ENCODE measurements at places on chromosomes 7 and 10.
A peak's percentile ranks its signal among the peaks of the same experiment; 100 is the strongest.

DNA sequence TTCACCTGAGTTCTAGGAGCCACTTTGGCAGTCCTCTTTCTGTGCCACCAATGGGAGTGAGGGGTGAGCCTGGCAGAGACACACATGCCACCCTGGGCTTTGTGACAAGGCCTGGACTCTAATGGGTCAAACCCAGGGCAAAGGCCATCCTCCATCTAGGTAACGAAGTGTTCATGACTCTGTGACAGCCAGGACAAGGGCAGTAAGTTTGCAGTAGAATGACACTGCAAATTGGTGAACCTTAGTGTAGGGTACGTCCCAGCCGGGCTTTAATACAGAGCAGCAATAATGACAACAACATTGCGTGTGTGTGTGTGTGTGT lies 43.3 kb downstream of the PAPSS2 start:
- no peak for DNase-seq

GRCh38 chr7:50466815-50467585 lies 16.9 kb upstream of the FIGNL1 start:
- DNase-seq, result no peak

DNA sequence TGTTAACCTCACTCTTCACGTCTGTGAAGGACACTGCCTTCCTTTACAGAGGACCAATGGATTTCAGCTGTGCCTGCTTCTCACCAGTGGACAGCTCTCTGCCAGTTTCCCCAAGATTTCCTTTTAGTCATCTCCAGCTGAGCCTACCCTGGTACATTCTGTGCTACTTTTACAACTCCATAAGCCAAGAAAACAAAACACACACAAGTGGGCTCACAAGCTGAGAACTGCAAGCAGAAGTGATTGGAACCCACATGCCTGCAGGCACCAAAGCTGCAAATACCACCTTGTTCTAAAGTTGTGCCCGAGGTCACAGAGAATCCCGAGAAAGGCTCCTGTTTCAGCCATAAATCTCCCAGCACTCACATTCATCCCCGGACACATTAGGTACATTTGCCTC lies 636.8 kb downstream of the PHTF2 start:
- no peak for DNase-seq

GRCh38 chr10:132518572-132519381 lies 18.8 kb upstream of the INPP5A start:
- DNase-seq, result peak; percentile 9

GRCh38 chr7:107234436-107234835 lies 65.6 kb downstream of the HBP1 start:
- DNase-seq, result no peak

GRCh38 chr10:122207596-122207995 lies 63.5 kb upstream of the BTBD16 start:
- DNase-seq, result no peak

DNA sequence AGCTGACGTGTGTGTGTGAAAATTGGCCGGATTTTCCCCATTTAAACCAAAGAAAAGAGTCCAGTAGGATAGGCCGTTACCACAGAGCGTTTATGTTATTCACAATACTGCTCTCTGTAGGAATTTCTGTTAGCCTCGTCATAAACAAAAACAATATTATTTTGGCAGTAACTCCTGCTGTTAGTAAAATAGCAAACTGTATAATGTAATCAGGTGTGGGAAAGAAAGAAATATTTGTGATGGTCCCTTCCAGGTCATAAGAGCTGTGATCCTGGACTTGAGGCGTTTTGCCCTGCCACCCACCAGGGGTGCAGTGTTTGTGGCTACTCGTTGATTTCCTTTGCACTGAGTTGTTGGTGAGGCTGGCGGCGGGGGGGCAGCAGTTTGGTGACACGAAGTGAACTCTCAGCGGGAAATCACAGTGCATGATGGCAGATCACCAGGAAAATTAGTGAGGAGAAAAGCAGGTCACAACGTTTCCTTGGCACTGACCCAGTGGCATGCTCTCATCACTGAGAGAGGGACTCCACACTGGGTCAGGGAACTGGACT lies 2.8 kb downstream of the EEPD1 start:
- no peak for DNase-seq

DNA sequence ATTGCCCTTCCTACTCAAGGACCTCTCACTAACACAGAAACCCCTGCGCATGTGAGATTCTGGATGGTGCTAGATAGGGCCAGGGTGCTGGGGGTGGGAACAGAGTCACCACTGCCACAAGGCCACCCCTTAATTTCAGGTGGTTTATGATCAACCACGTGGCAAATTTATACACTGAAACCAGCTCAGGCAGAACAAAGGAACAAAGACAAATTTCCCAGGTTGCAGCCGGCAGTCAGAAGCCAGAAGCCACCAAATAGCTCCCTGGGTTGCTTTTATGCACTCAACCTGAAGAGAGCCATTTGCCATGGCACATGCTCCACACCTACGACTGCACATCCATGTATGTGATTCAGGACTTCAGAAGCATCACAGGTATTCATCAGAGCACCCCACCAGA lies 2.5 kb downstream of the VOPP1 start:
- no peak for DNase-seq

DNA sequence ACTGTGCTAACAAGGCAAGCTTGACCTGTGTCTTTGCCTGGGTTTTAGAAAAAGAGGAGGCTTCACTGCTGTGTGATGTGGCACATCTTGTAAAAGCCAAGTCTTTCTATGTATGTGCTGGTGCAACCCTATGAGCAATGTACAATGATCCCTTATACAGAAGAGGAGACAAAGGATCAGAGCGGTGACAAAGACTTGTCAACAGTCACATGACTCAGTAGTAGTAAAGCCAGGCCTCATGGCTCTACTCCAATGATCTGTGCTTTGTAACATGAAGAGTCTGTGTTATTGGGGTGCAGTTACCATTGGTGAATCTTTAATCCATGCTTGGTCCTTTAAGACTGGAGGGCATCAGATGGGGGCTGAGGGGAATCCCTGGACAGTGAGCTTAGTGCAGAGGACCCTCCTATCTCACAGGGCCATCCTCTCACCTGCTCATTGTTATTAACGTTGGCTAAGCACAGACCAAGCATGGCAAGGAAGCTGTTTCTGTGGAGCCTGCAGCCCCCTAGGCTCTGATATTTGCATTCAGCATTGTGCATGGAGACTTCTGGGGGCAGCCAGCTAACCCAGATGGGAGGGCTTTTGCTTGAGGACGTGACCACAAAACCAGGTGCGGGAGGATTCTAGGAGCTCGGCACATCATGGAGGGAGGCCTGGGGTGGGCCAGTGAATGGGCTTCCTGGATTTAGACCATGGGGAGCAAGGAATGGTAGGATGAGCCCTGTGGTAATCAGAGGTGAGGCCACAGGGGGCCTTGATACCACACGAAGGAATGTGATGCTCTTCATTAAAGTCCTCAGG lies 308.8 kb upstream of the ZNF32 start:
- DNase-seq, result no peak

GRCh38 chr10:79316671-79317431 lies 30.4 kb upstream of the PPIF start:
- DNase-seq, result no peak

DNA sequence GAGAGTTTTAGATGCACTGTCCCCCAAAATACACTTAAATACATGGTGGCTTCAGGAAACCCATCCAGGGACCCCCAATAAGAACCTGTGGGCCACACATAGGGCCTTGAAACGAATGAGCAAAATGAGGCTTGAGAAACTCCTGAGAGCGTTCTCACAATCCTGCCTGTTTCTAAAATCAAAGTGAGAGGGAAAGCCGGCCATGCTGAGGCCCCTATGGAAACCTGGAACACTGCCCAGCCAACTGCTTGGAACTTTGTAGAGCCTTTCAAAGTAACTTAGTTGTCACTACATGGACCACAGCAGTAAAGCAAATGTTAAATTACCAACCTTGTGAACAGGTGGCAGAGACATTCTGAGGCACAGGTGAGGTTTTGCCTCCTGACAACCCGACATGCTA lies 13.4 kb downstream of the SGMS1 start:
- no peak for DNase-seq

GRCh38 chr7:23065974-23066373 lies 39.6 kb upstream of the KLHL7 start:
- no peak for DNase-seq

Data from NCI-H1417 treated with DMSO at 0.1 percent for 48 hours (cell line).